NCI-H1694 (cell line): ENCODE measurements at places on chromosomes 5 and 9.
A peak's percentile ranks its signal among the peaks of the same experiment; 100 is the strongest.

- DNase-seq: no peak
Observed at GRCh38 chr9:27888661-27889295, 315.5 kb upstream of the C9orf72 start.

DNA sequence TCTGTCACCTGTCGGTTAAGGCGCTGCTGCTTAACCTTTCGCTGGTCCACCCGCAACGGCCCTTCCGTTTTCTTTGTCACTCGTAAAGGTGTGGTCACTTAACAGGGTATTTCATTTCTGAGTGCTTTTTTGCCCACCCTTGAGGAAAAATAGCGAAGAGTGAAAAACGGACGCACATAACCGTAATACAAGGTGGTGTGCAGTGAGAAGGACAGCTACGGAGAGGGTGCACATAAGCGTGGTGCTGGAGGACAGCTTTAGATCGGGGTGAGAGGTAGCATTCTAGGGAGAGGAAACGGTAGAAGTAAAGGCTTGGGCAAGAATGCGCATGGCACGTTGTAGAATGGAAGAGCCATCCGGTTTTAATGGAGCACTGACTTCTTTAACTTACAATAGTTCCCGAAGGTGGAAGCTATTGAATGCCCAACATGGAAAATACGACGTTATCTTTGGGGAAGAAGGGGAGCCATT, 761 bp downstream of the CCT5 start:
- no peak for DNase-seq

DNA sequence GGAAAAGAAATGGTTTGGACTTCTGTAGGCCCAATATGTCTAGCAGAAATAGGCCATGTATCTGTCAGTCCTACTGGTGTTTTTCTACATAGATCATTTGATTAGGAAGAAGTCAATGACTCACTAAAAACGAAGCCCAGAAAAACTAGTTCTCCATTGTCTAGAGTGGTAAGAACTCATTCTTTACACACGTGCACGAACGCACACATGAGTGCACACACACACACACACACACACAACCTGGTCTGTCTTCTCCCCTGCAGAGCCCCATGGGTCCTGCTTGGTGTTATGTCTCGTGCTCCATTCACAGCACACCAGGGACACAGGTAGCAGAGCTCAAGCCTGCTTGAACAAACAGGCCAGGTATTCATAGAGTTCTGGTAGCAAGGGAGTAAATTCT, 14.9 kb upstream of the FCN1 start:
- DNase-seq: no peak

GRCh38 chr5:88979726-88980125, 96.7 kb upstream of the MEF2C start:
- no peak for DNase-seq

DNA sequence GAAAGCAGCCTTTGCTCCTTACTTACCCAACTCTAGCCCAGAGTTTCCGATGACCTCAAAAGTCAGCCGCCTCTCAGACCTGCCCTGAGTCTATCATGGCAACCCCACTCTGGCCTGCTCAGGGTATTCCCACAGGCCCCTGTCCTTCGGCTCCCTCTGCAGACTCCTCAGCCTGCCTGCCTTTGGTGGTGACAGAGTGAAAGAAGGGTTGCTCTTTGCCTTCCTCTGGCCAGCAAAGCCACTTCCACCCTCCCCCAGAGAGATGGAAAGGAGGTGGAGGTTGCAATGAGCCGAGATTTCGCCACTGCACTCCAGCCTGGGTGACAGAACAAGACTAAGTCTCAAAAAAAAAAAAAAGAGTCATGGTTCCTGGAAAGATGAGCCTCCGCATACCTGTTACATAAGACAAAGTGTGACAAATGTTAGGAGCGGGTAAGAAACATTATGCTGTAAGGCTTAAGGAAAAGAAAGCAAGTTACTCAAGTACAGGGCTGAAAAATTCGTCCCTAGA, 2.3 kb upstream of the SMIM33 start:
- DNase-seq: no peak

GRCh38 chr5:171323806-171324632, 15.0 kb downstream of the TLX3 start:
- DNase-seq: no peak

- DNase-seq: no peak
Observed at GRCh38 chr5:135207866-135208265, 173.8 kb upstream of the PITX1 start.

DNA sequence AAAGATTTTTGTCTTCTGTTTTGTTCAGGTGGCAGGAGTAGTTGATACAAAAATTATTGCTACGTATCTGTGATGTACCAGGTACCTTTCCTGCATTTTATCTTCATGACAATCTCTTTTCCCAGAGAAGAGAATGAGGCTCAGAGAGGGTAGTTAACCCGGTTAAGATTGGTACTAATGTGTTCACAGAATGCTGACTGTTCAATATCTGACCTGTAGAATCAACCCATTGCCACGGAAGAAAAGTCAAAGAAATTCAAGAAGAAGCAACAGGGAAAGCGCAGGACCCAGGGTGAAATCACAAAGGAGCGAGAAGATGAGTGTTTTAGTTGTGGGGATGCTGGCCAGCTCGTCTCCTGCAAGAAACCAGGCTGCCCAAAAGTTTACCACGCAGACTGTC, 11.8 kb downstream of the RAB24 start:
- DNase-seq: no peak

GRCh38 chr9:97831843-97832636, 21.0 kb upstream of the FOXE1 start:
- DNase-seq: no peak

GRCh38 chr5:8598356-8598755, 729.4 kb downstream of the MTRR start:
- DNase-seq: no peak

DNA sequence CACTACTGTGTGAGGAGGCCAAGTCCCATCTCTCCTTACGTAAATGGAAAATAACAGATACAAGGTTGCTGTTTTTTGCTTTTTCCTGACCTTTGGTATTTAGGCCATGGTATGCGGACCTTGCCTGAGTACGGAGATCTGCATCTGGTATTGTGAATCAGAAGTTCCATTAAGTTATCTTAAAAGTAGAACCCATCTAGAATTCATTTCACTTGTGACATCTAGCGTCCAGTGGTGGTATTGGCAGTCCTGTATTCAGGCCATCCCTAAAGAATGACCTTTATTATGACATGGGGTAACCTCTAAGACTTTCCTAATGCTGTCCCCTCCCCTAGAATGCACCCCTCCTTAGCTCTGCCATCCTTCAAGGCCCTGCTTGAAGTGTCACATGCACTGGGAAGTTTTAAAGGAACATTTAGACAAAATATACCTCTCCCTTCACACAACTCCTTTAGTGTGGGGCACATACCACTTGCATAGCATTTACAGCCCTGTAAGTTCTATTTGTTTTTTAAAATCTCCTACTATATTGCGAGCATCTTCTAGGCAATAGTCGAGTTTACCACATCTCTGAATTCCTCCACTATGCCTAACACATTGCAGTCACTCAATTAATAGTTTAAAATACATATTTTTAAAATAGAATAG, 1.9 kb upstream of the SPDL1 start:
- DNase-seq: no peak

DNA sequence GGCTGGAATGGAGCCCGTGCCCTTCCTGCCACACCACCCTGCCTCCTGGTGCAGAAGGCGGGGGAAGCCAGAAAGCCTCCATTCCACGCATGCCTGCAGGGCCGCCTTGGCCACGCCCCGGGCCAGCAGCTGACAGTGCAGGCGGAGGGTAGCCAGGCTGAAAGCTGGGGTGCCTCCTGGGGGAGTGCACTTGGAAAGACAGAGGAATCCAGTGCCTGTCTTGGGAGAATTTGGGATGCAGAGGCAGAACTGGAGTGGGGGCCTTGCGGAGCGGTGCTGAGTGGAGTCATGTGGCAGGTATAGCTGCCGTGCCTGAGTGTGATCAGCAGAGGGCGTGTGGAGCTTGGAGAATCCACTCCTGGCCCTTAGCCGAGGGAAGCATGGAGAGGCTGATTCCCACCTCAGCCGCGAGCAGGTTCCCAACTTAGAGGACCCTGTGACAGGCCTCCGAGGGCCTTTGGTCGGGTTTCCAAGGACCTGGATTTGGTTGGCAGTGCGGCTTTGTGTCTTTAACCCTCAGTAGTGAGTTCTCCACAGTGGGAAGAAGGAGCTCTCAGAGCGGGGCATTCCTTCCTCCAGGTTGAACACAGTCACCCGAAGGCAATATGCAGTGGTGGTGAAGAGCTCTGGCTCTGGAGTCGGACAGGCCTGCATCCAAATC, 9.1 kb upstream of the URM1 start:
- DNase-seq: peak; percentile 80

GRCh38 chr5:172303162-172303561, 19.6 kb upstream of the UBTD2 start:
- no peak for DNase-seq

DNA sequence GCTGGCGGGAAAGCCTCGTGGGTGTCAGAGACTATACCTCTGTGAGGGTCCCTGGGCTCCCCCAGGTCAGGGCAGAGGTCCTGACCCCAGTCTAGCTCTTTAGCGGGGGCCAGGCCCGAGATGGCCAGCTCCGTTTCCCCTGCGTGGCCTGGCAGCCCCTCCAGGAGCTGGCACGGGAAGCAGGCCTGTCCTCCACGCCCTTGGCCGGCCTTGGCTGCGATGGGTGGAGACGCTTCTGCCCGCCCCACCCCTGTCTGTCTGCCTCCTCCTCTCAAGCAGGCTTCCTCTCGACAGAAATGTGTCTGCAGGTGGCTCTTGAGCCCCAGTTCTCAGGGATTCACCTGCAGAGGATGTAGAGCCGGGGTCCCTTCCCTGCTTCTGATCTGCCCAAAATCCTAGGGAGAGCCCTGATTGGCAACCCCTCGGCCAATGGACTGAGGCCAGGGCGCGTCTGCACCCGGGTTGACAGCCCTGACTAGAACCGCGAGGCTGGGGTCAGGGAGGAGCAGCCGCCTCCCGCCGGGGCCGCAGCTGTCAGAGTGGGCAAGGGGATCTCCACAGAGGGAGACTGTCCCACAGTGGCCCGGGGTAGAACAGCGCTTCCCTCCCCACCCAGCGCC, 2.6 kb upstream of the GRIN1 start:
- DNase-seq: no peak

DNA sequence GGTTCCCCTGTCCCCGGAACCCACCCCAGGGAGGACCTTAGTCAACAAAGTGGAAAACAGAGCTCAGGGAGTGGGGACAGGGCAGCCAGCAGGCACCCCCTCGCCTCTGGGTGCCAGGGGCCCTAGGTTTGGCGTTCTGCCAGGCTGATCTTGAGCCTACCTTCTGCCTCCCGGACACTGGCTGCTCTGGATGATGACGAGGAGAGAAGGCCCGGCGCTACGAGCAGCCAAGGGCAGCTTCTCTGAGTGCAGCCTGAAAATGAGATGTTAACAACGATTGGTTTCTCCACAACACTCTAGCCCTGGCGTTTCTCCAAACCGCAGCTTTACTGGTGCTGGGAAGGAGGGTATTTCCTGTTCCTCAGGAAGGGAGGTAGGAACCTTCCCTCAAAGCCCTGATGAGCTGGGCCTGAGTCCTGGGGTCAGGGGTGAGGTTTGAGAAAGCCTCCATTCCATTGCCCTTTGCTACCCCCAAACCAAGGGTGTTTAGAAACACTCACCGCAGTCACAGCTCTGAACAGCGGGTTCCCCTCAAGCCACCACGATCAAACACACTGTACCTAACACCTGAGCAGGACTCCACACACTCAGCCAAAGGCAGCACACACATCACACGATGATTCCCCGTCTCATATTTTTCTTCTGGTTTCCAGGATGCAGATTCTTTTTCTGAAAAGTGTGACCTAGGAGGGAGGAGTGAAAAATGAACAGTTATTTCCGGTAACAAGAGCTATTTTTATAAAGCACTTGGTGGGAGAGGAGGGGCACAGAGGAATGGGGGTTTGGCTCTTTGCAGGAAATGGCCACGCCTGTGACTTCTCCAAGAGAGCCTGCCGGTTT, at the start of gene STING1:
Gene STING1, minus strand, starts transcription at position 709 of the 840 bp plus-strand sequence. CDS start 1,054 bp downstream, outside the sequence.
- no peak for DNase-seq

GRCh38 chr9:70012569-70012968, 31.1 kb upstream of the MAMDC2 start:
- DNase-seq: no peak

- DNase-seq: no peak
Observed at GRCh38 chr5:113227798-113228197, 207.0 kb downstream of the TSSK1B start.

GRCh38 chr9:106307670-106308069, 555.3 kb upstream of the ZNF462 start:
- DNase-seq: no peak

- DNase-seq: no peak
Observed at GRCh38 chr5:161410640-161411039, 135.9 kb downstream of the GABRB2 start.

GRCh38 chr5:67765697-67766096, 449.9 kb upstream of the PIK3R1 start:
- DNase-seq: no peak

DNA sequence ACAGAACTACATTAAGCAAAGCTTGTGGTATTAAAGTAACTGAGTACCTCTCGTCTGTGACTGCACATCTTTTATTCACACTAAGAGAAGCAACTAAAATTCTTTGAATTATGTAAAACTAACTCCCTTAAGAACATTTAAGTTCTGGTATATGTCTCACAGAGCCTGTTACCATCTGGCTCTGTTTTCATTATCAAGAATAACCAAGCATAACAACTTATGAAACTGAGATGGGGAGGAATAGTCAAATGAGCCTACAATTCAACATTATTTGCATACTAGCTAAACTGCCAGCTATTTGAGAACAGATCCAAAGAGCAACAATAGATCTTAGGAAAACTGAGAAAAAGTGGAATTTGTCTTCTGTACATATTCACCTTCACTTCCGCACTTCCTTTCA, 25.3 kb upstream of the ISOC1 start:
- DNase-seq: no peak

DNA sequence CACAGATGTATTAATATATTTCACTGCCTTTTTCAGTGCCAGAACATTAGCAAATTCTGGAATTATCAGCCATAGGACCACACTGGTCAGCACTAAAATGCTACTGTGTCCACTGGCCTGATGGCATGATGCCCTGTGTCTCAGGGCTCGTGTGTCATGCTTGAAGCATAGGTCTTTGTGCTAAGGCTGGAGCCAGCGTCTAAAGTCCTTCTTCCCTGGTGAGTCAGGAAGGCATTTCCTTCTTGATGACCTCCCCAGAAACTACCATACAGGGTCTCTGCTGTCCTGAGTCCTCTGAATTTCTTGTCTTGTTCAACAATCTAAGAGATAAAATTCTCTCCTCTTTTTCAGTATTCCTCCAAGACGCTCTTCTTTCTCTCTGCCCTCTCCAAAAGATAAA, 489.9 kb downstream of the PSAT1 start:
- no peak for DNase-seq
